ENCODE measurements at places on chromosomes 6 and 20. TPM values are rescaled to one million over a fixed set of nuclear protein-coding genes. Genes with fewer than 3 reads are reported as not detected.

Gene PPP1R14C
- total RNA-seq: not detected

Gene MAP1LC3A
- 62.4 TPM for total RNA-seq

Gene OR2J3
- not detected for total RNA-seq

Gene KIF25
- not detected for total RNA-seq

Gene PHACTR3
- total RNA-seq: 8.5 TPM

Gene LPIN3
- 64.8 TPM for total RNA-seq

Gene OR2B6
- not detected for total RNA-seq

All from tibial nerve (tissue), 4 donors.